Activated naive CD4-positive, alpha-beta T cell treated with anti-CD3 and anti-CD28 coated beads for 36 hours (primary cell): ENCODE measurements at places on chromosomes 11 and 22.

DNA sequence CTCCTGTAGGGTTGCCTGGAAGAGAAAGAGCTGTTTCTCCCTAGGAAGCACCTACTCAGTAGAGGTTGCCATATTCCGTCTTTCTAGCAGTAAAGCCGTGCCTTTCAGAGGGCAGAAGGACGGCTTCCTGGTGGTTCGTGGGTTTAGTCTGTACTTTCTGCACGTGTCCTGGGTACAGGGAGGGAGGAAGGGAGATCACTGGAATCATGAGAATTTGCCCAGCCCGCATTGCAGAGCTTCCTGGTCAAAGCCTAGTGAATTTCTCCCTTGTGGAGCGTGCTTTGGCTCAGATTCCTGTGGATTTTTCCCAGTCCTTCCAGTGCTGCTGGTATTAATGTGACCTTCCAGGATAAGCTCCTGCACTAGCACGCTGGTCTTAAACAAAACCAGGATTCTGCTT lies 44.9 kb downstream of the GRAMD1B start:
- DNase-seq: no peak

- DNase-seq: no peak
These were observed 97.8 kb downstream of the ME3 start for GRCh38 chr11:86574493-86575207.

DNA sequence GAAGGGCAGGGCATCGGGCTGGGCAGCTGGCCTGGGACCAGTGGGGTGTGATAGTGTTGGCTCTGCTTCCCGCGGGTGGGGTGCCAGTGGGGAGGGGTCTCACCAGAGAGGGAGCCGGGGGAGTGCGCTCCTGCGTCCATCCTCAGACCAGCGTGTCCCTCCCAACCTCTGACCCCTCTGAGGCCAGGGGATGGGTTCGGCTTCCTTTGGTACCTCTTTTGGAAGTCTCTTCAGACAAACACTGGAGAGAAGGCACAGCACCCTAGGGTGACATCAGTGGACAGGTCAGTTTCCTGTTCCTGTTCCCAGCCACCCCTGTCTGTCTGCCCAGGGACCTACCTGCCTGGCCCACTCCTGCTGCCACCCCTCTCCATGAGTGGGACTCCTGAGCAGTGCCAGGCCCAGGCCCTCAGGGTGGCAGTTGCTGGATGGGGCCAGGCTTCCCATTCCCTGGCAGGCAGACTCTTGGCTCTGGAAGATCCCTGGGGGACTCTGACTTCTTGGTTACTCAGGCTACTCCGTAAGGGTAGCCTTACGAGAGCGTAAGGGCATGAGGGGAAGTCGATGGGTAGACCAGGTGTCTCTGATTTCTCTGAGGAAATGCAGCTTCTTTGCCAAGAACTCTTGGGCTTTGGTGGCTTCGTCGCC lies 2.6 kb downstream of the TAGLN start:
- no peak for DNase-seq

DNA sequence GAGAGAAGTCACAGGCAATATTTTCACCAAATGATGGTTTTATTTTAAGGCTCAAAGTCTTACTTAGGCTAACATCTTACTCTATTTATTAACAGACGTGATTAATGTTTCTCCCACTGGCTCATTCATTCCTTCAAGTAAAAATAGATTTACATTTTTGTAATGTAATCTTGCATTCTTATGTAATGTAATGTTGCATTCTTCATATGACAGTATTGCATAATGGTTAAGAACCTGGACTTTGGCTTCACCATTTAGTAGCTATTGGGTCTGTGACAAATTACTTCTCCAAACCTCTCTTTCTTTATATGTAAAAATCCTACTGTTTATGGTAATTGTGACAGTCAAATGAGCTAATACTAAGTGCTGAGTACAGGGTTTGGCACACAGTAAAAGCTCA lies 3.3 kb upstream of the DIXDC1 start:
- DNase-seq: no peak

DNA sequence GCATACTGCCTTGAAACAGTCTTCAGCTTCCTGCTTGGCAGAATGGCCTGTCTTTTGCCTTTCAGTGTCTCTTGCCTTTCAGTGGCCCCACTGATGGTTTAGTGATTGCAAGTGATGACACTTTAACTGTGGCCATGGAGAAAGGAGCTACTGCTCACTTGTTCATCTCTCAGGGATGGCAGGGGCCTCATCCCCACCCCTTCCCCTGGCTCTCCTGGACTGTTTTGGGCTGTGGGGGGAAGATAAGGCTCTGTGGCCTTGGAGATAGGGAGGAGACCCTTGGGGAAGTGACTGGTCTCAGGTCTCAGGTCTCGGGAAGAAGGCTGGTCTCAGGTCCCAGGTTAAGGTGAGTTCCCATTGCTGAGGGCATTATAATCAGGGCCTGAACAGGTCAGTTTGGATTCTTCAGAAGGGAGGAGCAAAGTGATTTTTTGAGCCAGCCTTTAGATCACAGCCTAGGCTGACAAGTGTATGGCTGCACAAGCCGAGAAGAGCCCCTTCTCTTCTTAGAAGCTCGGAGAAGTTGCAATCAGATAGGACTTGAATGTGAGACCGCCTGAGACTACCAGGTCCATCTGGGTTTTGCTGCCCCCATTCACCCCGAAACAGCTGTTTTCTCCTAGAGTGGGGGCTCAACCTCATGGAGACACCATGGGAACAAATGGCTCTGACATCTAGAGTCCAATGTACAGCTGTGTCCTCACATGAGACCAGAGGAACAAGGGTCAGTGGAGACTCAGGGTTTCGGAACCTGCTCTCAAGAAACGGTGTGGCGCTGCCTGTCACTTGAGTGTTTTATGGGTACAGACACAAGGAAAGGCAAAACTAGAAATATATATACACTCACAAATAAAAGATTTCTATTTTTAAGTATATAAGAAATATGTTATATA lies 15.9 kb upstream of the P2RY2 start:
- DNase-seq: no peak

- no peak for DNase-seq
These were observed 22.3 kb downstream of the ARHGAP1 start for GRCh38 chr11:46677991-46678740.

DNA sequence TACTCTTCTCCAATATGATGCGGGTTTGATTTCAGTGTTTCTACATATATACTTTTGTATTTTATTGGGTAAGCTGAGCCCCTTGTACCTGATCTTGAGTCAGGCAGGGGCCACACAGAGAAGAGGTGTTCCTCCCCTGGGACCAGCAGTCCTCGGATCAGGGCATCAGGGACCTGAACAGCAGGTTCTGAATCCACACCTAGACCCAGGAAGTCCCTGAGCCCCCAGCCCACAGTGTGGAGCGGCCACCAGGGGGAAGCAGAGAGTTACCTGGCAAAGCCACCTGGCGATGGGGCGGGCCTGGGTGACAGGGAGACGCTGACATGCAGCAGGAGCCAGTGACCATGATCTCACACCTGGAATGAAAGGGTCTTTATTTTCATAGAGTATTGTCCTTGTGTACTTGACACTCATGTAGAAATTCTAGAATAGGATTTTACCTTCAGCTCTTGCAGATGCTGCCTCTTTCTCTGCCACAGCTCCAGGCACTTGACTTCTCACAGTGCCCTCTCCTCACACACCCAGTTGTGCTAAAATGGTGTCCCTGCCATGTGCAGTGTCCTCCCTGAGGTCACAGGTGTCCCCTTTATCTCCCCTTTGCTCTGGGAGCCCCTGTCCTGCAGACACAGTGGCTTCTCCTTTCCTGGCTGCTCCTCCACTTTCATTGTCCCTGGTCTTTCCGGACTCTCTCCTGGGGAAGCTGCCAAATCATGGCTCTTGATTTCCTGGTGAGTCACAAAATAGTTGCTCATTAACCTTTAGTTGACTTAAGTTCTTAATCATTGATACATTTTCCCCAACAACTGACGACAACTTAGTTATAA lies 48.5 kb downstream of the GGTLC2 start:
- peak; percentile 55 for DNase-seq

DNA sequence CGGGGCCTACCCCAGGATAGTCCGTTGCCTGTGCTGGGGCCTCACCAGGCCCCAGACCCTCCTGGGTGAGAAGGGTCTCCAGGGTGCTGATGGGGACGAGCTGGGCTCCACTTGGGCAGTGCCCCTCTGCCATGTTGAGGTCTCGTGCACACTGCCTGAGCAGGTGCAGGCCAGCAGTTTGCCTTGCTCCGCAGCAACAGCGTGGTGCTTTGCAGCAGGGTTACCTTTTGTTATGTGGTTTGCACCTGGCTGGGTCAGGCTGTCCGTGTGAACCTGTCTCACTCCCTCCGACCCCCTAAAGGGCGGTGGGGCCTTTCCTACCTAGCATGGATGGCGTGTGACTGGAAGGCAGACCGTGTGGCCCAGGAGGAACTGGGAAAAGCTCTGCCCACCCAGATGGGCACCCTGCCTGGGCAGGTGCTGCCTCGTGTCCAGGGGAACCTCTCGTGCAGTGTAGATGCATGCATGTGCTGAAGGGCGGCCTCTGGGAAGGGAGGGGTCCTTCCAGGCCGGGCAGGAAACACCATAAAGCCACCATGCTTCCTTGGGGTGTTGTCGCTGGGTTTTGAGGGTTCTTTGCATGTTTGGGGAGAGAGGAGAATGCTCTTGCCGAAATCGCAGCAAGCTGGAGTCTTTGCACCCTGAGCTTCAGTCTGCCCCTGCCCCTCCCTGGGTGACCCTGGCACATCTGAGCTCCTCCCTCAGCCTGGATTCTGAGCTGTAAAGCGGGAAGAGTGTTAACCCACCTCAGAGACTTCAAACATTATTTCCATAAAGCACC lies 75.4 kb upstream of the PPARA start:
- no peak for DNase-seq

DNA sequence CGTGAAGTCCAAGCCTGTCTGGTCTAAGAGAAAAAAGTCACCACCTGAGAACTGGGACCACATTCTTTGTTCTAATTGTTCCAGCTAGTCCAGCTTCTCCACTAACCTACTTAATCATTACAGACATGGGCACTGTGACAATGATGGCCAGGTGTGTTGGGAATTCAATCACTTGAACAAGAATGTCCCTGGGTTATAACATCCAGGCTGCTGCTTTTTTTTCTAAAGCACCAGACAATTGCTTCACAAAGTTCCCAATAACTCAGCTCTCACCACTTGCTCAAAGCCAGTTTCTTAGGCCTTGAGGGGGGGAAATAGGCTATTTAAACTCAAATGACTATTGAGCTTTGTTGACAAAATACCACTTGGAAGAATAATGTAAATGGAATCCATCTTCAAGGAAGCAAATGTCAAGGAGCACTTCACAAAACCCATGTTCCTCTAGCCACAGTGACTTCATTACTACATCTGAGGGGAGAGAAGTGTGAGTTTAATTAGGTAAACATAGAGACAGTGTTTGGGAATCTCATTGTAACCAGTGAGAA lies 80.3 kb downstream of the ME3 start:
- DNase-seq: no peak

GRCh38 chr11:77392842-77393241 lies 81.1 kb downstream of the PAK1 start:
- DNase-seq: no peak

GRCh38 chr11:74033046-74033445 lies 24.2 kb upstream of the UCP3 start:
- no peak for DNase-seq

DNA sequence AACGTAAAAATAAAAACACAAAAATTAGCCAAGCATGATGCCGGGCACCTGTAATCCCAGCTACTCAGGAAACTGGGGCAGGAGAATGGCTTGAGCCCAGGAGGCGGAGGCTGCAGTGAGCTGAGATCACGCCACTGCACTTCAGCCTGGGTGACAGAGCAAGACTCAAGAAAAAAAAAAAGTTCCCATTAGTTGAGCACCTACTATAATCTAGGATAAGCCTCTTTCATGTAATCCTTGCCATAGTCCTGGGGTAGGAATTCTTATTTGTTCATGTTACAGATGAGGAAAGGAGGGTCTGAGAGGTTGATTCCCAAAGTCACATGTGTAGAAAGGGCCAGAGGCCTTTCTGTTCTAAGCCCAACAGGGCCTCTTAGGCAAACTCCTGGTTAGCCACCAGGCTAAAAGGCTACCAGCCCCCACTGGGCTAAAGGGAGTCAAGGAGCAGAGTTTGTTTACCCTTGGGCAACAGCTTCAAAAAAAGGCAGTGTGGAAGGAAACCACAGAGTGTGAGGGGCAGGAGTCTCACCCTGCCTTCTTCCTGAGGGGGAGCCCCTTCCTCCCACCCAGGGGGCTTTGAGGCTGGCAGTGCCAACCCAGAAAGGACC lies 21.6 kb upstream of the CSNK1E start:
- DNase-seq: no peak

- no peak for DNase-seq
These were observed 161.1 kb upstream of the CADM1 start for GRCh38 chr11:115665175-115665821.

DNA sequence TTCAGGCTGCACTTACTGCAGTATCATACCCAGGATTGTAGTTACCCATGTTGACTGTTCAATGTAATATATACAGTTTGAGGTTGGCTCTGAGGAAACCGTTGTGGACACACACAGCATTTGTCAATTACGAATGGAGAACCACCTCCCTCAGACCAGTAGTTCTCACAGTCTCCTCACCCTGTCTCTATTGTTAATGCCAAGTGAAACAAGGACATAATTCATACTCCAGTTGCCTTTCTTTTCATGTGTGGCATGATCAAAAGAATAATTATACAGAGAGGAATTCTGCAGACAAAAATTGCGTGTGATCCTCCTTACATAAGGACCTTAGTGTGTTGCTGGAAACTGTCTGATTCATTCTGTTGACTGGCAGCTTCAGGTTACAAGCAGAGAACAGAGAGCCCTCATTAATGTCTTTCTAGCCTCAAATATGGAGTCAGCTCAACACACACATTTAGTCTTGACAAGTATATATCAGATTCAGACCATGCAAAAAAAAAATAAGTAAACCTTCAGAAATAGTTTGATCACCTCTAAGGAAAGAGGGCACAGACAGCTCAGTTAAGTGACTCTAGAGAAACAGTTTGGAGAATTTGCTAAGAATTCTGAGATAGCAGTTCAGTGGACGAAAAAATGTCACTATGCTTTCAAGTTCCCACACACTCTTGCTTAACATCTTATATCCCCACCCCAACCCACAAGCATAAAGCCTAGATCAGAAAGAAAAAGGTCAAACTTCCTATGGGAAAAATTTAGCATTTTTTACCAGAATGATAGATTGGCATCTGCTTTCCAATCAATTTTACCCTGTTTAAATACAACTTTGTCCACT lies 96.1 kb downstream of the MAML2 start:
- DNase-seq: peak; percentile 38

DNA sequence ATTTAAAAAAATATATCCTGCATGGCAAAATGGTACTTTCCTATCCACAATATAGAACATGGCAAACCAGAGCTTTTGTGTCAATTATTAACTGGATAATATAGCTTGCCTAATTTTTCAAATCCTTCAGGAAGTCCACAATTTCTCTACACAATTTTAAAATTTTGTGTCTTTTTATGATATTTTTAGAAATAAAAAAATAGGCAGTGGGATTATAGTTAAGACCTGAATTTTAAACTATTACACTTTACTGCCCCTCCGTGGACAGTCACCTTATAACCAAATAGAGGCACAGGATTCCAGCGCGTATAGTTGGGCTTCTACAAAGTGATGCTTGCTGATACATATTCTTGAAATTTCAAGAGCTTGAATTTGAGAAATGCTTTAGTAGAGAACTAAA lies 2.1 kb upstream of the DMC1 start:
- DNase-seq: peak; percentile 66

- no peak for DNase-seq
These were observed 228.2 kb downstream of the TMEM135 start for GRCh38 chr11:87265979-87266378.

- no peak for DNase-seq
These were observed 12.2 kb downstream of the TEF start for GRCh38 chr22:41394012-41394356.

GRCh38 chr22:30025221-30025620 lies 55.0 kb upstream of the HORMAD2 start:
- DNase-seq: no peak
